ENCODE measurements at places on chromosomes 13 and 19.
A peak's percentile ranks its signal among the peaks of the same experiment; 100 is the strongest.

DNA sequence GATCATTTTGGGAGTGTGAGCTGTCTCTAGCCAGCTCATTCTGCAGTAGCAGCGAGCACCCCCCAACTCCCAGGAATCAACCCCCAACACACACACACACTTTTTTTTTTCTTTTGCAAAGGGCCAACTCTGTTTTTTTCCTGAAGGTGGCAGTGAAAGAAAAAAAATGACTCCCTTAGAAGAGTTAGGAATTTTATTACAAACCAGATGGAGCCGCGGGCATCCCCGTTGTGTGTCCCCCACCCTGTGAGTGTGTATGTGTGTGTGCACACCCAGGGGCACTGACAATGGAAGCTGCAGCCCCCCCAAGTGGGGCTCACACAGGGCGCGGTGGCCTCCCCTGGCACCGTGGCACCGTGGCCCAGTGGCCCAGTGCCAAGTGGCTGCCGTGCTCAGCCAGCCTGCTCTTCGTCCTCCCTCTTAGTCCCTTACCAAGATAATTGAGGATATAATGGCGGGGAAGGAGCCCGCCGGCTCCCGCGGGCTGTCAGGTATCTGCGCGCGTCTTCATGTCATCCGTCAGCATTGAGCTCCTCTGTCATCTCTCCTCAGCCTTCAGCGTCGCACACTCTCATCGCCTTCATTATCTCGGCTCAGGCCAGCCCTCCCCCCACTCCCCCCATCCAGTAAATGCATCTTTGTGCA, 314.1 kb downstream of the ZNF536 start:
- peak; percentile 52 for DNase-seq

DNA sequence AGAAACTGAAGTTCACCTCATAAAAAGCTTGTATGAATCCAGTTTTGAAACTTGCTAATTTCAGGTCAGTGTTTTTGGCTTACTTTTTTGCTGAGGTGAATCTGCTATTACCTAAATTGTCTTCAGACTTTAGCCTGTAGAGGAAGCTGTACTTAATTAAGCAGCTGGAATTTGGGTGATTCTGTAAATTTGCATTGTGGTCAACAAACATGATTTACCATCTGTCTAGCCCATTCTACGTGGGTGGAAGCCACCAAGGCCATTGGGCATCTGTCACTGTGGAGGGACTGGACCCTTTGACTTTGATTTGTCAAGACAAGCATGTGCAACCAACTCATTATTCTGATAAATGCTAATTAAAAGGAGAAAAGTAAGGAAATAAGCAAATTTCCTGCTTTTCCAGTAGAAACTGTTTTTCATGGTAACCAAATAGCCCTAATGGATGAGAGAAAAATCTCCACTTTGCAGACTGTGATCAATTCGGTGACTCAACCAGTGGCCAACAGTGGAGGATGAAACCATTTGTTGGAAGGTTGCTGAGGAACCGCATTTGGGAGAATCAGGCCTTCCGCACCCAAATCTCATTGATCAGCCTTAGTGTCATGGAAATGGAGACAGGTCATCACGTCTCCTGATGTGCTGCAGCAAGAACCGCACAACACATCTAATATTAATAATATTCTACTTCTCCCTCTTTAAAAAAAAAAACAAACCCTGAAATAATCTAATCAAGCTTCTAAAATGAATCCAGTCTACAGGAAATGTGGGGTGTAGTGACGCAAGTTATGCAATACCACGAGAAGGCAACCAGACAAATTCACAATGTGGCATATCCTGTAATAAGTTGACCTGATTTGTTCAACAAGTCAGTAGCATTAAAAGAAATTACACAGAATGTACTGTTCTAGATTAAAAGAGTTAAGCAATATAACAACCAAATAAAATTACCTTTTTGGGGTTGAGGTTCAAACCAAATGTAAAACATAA, 54.3 kb downstream of the GARRE1 start:
- peak; percentile 27 for DNase-seq

- DNase-seq = no peak
These were observed 24.1 kb downstream of the CLEC4M start for GRCh38 chr19:7787141-7787540.

GRCh38 chr19:8214802-8215201, 5.6 kb downstream of the CERS4 start:
- DNase-seq = no peak

DNA sequence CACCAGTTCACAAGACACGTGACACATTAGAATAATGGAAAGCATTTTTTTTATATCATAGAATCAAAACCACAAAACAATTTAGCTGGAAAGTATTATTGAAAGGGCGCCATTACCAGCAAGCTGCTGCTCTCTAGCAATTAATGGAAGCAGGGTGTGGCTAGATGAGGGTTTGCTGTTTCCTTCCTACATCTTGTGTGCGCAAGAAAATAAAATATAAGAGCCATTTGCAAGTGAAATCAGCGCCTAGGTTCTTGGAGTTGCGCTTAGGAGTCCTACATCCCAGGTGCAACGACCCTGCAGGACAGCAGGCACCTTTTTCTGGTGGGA, 140.9 kb downstream of the ZNF536 start:
- DNase-seq = peak; percentile 1
